ENCODE measurements at places on chromosomes 7 and 10.

GRCh38 chr7:93765475-93765874 is 125.1 kb downstream of the TFPI2 start:
- no peak for DNase-seq

GRCh38 chr7:4162884-4163564 is 519.1 kb upstream of the FOXK1 start:
- DNase-seq, result no peak

- no peak for DNase-seq
These were observed 524.6 kb downstream of the LRMDA start for GRCh38 chr10:75955973-75956502.

DNA sequence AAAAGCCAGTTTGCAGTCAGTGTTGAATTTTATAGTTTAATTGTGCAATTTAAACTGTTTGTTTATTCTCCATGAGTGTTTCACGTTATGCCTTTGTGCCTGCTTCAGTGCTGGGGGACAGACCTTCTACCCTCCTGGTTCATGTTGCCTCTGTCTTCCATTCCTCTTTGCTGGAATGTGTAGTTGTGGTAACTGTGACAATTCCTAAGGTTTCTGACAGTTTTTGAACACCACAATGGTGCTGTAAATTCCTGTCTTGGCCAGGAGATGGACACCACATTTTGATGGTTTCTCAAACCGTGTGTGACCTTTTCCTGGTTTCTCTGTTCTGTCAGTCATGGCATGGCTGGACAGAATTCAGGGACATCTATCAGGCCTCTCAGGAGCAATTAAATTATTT is 201.7 kb downstream of the BICC1 start:
- DNase-seq, result no peak

DNA sequence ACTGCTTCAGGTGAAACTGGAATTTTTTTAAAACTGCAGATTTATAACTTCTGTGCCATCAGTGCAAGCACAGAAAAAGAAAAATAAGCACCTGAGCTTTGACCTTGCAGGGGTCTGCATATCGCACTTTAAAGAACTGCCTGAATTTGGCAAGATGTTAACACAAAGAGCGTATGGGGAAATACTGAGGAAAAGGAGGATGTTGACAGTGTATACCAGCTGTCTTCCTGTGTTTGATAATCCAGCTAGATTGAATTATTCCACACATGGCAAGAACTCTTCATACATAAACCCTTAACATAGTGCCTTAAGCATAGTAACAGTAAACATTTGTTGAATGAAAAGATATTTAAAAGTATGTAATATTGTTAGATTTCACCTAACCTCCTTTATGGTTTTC is 30.0 kb downstream of the SMC3 start:
- DNase-seq, result no peak

DNA sequence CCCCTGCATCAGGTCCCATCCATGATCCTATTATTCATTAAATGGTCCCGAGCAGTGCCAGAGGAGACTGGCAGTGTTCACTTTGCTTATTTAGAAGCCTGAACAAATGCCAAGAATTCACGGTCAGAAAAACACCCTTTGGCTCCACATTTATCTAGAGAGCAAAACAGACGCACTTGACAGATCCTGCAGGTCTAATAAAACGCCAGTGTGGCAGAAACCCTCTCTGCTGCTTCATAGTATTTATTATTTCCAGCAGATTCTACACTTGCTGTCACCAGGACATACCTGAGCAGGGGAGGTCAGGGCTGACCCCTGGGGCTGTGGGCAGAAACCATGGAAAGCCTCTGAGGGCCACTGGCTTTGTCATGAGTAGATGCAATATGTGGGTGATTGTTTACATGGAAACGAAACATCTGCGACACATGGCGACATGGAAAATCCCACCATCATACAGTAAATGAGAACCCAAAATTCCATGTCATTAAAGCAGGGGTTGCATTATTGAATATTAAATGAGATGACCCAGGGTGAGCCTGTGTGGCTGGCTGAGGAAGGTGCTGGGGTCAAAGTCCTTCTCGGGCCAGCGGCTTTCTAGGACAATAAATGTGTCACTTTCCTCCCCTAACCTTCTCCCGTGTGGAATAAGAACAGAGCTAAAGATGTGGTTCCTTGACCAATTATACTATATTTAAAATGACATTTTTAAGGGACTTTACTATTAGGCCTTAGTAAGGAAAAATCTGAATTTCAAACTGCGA is 205.9 kb upstream of the SVIL start:
- DNase-seq, result no peak

- no peak for DNase-seq
These were observed 215.8 kb downstream of the FOXP2 start for GRCh38 chr7:114630201-114630990.

DNA sequence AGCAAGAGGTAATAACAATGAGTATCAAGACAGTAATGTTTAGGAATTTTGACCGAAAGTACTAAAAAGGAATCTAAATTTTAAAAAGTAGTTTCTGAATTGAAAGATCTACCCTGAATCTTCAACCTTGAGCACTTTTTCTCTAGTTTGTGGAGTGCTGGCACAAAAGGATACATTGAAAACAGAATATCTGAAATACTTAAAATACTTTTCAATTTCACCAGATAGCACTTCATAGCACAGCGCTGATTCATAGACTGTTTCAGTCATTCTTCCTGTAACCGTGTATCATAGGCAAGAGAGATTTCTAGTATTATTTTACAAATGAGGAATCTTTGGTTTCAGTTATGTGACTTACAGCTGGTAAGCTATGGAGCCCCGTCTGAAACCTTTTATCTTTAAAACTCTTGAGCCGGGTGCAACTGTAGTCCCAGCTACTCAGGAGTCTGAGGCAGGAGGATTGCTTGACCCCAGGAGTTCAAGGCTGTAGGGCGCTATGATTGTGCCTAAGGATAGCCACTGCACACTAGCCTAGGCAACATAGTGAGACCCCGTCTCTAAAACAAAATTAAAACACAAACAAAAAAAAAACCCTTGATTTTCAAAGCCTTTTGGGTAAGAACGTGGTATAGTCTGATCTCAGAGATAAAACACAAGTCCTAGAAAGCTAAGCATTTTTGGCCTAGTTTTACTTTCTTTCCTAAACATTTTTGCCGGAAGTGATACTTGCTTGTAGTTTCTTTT is 35.1 kb downstream of the FHIP2A start:
- peak; percentile 65 for DNase-seq

DNA sequence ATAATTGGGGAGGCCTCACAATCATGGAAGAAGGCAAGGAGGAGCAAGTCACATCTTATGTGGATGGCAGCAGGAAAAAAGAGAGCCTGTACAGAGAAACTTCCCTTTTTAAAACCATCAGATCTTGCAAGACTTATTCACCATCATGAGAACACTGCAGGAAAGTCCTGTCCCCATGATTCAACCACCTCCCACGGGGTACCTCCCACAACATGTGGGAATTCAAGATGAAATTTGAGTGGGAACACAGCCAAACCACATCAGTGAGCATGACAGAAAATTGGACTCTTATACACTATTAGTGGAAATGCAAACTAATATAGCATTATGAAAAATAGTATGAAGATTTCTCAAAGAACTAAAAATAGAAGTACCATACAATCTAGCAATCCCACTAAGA is 271.2 kb downstream of the MAGI2 start:
- DNase-seq, result peak; percentile 39

GRCh38 chr7:55092975-55093373 is 74.2 kb downstream of the EGFR start:
- DNase-seq, result no peak

DNA sequence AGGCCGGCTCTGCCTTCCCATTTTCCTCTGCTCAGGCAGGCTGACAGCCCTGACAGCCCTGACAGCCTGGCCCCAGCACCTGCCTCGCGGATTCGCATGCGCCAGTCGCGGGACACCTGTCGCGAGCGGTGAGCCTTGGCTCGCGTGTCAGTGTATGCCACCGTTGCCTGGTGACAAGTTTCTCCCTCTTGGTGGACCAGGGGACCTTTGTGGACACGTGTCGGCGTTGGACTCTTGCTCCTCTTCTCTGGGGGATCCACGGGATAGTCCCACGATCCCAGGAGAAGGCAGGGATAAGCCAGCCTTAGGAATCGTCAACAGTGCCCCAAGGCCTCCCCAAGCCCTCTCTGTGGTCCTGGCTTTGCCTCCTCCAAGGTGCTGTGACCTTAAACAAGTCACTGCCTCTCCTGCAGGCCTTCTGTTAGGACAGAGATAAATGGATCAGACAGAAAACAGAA is 18.1 kb upstream of the ZNF273 start:
- DNase-seq, result no peak

GRCh38 chr7:47039089-47039648 is 542.7 kb downstream of the TNS3 start:
- no peak for DNase-seq

- DNase-seq, result no peak
These were observed 86.4 kb upstream of the SEMA3C start for GRCh38 chr7:81005254-81005653.

All from PC-3 (cell line).